ENCODE measurements at places on chromosomes 11 and 22.
A peak's percentile ranks its signal among the peaks of the same experiment; 100 is the strongest.

DNA sequence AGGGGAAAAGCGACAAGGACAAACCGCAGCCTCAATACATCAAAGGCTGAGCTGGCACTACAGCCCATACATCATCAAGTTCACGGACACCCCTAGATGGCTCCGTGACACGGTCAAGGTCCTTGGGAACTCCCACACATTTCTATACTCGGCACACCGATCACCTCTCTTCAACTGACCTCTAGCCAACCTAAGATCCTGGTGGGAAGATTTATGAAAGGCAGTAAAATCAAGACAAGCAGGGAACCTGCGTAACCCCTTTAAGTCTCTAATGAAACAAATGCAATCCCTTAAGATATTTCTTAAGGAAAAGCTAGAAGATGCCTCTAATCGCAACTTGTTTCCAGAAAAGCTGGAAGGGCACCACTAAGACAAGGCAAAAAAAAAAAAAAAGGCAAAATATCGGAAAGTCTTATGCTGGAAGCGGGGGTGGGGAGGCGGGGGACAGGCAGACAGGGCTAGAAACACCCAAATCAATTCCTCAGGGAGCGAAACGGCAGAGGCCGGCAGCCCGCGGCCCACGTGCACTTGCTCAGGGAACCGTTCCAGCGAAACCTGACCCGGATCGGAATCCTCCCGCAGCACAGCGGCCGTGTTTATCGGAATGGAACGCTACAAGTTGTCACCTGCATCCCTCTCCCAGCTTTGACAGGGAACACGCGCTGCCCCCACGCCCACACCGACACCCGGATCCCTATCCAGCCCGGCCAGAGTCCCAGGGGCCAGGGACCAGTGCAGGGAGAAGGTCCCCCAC is 1.4 kb downstream of the ARHGAP20 start:
- no peak for DNase-seq

GRCh38 chr11:113881856-113882255 is 6.5 kb upstream of the USP28 start:
- no peak for DNase-seq

- DNase-seq = no peak
Measured at GRCh38 chr22:43211941-43212433, 25.1 kb upstream of the TTLL12 start.

- no peak for DNase-seq
Measured at GRCh38 chr11:115926601-115927000, 422.4 kb upstream of the CADM1 start.

- no peak for DNase-seq
Measured at GRCh38 chr11:79196950-79197349, 243.9 kb downstream of the TENM4 start.

- peak; percentile 0 for DNase-seq
Measured at GRCh38 chr11:2807801-2808241, 77.8 kb downstream of the CDKN1C start.

DNA sequence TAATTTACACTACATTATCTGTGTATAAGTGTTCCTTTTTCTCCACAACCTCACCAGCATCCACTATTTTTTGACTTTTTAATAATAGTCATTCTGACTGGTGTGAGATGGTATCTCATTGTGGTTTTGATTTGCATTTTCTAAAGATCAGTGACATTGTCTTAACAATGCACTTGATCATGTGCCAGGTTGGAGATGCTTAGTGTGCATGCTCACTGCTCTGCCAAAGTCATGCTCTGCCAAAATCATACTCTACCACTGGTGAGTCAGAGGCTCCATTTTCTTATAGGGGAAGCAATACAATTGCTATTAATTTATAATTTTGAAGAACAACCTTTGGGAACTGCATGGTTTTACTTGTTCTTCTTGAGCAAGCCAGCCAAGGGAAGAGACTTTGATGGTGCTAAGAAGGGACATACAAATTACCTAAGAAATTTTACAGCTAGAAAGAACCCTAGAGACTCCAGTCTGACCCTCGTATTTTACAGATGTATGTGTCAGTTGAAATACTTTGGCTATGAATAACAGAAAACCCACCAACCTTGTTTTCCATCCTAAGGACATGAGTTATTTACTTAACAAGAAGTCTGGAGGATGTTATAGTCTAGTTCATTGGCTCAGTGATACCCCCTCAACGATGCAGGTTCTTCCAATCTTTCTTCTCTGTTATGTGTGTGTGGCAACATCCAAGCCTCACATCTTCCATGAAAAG is 368.9 kb downstream of the DDX10 start:
- DNase-seq = no peak

DNA sequence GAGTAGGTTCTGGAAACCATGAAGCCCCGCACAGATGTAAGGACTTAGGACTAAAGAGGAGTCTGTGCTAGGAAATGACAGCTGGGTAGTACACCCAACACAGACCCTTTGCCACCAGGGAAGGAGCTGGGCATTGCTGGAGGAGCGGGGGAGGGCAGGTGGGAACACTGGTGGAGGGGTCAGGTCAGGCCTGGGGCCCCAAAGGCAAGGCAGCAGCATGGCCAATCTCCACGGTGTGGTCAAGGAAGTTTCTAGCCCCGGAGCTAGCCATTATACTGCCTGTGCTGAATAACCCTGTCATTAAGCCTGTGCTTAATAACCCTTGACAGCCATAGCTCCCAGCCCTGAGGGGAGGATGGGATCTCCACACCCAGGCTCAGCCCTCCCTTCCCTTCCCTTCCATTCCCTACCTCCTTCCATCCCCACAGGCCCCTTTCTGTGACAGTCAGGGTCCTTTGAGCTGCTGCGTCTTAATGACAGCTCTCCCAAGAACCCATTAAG is 2.1 kb downstream of the TMPRSS4 start:
- DNase-seq = no peak

- no peak for DNase-seq
Measured at GRCh38 chr11:100769165-100769564, 82.1 kb downstream of the ARHGAP42 start.

DNA sequence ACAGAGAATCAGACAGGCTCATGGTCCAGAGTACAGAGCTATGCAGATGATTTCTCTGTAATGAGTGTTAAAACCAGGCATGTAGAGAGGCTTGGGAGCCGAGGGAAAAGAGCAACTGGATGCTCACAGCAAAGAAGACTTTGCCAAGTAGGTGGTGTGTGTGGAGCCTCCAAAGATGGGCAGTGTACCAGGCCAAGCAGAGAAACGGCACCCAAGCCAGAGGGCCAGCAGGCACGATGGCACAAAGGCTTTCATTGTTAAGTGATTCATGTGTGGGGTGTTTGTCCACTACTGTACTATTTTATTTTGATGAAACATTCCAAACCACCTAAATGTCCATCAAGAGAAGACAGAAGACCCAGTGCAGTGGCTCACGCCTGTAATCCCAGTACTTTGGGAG is 11.1 kb downstream of the RANGAP1 start:
- DNase-seq = no peak

DNA sequence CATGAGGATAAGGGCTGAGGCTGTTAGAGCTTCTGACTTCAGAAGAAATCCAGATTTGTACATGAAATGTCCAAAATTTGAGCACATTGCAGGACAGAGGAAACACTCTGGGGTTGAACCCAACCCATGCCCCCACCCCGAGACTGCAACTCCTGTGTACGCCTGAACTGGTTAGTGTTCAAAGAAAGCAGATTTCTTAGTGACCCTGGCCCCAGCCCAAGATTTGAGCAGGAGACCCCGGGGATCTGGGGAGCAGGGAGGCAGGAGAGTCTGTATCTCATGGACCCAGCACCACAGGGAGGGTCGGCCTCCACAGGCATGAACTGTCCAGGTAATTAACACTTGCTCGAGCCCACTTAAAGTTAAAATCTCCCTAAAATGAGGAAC is 69.3 kb upstream of the WNT7B start:
- no peak for DNase-seq

- DNase-seq = no peak
Measured at GRCh38 chr11:1592628-1593027, 5.5 kb downstream of the KRTAP5-2 start.

GRCh38 chr22:49600891-49601431 is 226.7 kb downstream of the BRD1 start:
- no peak for DNase-seq

GRCh38 chr11:132579634-132580327 is 952.5 kb downstream of the OPCML start:
- no peak for DNase-seq

- DNase-seq = no peak
Measured at GRCh38 chr11:68552542-68552941, 92.0 kb downstream of the PPP6R3 start.

- no peak for DNase-seq
Measured at GRCh38 chr11:36008584-36008983, 64.7 kb downstream of the LDLRAD3 start.

DNA sequence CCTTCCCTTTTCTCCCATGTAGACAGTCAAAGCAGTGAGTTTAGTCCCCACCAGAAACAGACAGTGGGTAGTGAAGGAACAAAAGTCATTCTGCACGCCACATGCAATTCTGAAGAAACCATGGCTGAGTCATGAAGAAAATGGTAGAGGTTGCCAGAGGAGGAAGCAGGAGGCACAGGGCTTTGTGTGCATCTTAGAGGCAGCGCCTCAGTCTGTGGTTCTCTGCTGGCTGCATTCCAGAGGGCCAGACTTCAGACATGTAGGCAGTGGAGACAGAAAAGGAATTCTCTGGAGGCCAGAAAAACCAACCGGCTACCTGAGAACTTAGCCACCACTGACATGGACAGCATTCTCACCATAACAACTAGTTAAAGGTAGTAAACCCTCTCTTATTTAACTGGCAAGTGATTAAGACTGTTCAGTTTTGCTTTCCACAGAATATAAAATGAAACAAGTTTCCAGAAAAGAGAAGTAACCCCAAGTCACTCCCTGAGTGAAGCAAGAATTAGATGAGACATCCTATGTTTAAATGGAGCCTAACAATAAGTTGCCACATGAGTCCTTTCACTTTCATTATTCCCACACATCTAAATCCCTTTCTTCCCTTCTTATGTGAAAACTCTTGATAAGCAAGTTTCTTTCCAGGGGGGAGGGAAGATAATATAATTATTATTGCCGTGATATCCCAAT is 556.1 kb downstream of the SOX6 start:
- peak; percentile 24 for DNase-seq

DNA sequence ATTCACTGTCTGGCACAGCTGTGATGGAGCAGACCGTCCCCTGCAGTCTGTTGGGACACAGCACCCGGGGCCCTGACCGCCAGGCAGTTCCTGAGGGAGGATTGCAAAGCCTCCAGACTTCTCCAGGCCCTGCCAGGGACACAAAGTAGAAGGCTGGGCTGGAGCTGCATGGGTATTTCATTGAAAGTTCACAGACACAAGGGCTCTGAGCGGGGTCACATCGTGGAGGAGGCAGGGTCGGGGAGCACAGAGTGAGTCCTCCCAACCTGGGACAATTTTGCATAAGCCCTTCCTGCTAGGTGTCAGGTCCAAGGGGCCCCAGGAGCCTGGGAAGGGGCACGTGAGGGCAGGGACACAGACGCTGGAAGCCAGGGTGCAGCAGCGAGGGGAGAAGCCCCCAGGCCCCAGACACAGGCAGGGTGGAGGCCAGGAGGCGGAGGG is 15.7 kb downstream of the IFITM10 start:
- DNase-seq = no peak

DNA sequence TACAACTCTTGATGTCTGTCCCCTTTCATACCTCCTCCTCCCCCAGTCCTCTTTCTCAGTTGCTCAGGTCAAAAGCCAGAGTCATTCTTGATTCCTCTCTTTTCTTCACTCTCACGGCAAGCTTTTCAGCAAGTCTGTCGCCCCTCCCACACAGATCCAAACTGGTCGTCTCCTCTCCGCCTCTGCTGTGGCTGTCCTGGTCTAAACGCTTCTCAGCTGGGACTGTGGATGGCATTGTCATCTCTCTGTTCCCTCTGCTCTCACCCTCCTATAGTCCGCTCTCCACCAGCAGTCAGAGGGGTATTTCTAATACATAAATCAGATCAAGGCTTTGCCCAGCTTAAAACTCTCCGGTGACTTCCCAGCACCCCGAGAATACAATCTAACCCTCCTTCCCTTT is 46.8 kb upstream of the SPATA19 start:
- DNase-seq = no peak

- no peak for DNase-seq
Measured at GRCh38 chr11:134395002-134395401, 17.0 kb downstream of the B3GAT1 start.

DNA sequence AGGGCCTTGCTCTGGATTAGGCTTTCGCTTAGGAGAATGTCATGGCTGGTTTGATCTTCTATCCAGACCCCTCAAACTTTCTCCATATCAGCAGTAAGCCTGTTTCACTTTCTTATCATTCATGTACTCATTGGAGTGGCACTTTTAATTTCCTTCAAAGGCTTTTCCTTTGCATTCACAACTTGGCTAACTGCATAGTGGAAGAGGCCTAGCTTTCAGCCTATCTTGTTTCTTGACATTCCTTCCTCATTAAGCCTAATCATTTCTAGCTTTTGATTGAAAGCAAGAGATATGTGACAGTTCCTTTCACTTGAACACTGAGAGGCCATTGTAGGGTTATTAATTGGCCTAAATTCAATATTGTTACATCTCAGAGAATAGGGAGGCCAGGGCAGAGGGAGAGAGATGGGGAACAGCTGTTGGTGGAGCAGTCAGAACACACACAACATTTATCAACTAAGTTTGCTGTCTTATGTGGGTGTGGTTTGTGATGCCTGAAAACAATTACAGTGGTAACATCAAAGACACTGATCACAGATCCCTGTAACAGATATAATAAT is 37.7 kb upstream of the APOBEC3A start:
- no peak for DNase-seq

GRCh38 chr11:121461843-121462242 is 9.1 kb upstream of the SORL1-AS1 start:
- no peak for DNase-seq

- no peak for DNase-seq
Measured at GRCh38 chr11:93340223-93340622, 9.7 kb downstream of the DEUP1 start.

DNA sequence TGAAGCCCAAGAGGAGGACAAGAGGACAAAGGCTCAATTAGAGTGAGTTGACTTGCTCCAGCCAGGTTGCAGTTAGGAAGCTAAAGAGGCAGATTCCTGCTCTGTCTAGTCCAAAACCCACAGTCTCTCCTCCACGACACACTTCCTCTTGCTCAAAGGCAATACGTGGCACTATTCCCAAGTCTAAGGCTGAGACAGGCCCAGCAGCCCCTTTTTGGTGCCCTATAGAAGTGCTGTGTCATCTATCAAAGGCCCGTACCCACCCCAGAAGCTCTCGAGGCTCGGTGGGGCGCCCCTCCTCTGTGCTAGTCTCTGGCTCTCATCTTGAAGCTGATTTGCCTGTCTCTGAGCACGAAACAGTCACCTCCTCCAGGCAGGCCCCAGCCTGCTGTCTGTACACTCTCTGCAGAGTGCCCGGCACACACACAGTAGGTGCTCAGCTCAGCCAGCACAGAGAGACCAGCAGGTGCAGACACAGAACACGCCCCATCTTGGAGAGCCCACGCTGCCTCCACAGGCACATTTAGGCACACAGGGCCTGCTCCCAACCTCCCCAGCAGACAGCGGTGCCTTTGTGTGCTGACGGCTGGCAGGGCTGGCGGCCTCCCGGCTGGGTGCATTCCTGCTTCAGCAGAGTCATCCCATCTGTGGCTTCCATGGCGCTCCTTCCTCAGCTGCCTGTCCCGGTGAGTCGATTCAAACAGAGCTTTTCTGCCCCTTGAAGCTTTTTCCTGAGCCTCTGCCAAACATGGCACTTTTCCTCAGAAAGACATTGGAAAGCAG is 52.8 kb downstream of the MYH9 start:
- DNase-seq = peak; percentile 35

All from stimulated activated CD4-positive, alpha-beta T cell treated with anti-CD3 and anti-CD28 coated beads, Interleukin-1b, Interleukin-23, amount 100 ng/mL, for 48 hours (primary cell).